Panc1 (cell line): ENCODE measurements at places on chromosomes 3 and 15.

DNA sequence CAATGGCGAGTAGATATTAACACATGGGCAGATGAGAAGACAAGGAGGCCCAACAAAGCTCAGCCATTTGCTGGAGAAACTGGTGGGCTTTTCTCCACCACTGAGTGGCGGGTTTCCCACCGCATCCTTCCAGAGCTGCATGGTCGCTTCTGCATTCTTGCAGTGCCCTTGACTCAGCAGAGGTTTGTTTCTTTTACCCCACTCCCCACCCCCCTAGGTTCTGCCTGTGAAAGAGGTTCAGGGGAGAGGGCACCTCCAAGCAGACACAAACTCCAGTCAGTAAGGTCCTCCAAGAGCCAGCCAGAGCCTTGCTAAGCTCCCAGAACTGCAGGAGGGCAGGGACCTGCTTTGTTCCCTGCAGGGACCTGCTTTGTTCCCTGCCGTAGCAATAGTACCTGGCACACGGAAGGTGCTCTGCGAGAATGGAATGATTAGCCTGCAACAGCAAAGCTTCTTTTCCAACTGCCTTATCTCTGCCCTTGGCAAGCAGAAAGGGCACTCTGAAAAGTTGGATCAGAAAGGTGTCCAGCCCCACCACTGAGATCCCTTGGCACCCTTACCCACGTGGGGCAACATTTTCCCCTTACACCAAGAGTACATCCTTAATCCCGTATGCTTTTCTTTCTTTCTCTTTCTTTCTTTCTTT is 1.4 kb downstream of the PAQR5 start:
- H3K36me3 ChIP-seq: no peaks in the 10 kb centered on the region
- H3K27ac ChIP-seq: no peak overlapping the region
- H3K4me1 ChIP-seq: peaks cover 3% of the 10 kb centered on the region; the same call in 1 of the 2 replicates

- no peak for DNase-seq
- no peak overlapping the region for H3K4me3 ChIP-seq
- peaks cover 2% of the 10 kb centered on the region; the same call in 1 of the 2 replicates for H3K27me3 ChIP-seq
Observed at GRCh38 chr3:13888576-13888975, 8.7 kb upstream of the WNT7A start.

- H3K4me1 ChIP-seq: no peaks in the 10 kb centered on the region
- no peak overlapping the region for H3K27ac ChIP-seq
- no peak overlapping the region for H3K4me3 ChIP-seq
- H3K36me3 ChIP-seq: no peaks in the 10 kb centered on the region
- no peaks in the 10 kb centered on the region for H3K27me3 ChIP-seq
- DNase-seq: no peak
Observed at GRCh38 chr15:48721061-48721810, 75.7 kb upstream of the FBN1 start.

DNA sequence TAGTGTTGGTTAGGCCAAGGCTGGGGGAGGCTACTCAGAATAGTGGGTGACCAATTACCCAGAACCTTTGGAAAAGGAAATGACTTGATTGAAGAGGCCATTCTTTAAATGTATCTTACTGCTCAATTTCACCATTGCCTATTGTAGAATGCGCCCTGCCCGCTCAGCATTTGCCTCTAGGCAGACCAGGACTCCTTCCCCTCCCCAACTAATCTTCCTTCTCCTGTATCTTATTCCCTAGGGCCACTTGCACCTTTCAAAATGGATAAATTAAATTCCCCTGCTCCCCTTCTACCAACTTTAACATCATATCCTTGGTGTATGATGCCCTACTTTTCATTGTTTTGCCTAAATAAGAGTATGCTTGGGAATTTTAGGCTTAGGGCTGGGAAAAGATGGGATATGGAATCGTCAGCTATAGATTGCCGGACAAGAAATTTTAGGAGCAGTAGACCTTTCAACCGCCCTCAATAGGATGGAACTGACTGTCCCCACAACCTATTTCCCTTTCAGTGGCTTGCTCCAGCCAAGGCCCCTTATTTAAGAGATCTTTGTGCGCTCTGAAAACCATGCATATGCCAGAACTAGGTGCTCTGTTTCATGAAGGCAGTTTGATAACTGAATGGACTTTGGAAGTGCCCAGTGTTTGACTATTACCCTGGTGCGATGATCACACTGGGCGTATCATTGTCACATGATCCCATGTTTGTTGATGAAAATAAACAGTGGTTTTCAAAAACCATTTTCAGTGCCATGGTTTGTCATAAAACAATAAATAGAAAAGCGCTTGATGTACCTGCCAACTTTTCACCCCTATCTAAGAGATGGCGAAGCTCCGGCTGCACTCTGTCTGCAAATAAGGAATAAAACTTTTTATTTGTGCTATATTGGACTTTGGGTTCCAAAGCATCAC is 74.3 kb upstream of the TSEN2 start:
- H3K4me1 ChIP-seq: peaks cover 23% of the 10 kb centered on the region
- peaks cover 7% of the 10 kb centered on the region; the same call in 1 of the 2 replicates for H3K36me3 ChIP-seq
- H3K27me3 ChIP-seq: no peaks in the 10 kb centered on the region
- H3K4me3 ChIP-seq: no peak overlapping the region
- H3K27ac ChIP-seq: peak overlapping the region; percentile 77

DNA sequence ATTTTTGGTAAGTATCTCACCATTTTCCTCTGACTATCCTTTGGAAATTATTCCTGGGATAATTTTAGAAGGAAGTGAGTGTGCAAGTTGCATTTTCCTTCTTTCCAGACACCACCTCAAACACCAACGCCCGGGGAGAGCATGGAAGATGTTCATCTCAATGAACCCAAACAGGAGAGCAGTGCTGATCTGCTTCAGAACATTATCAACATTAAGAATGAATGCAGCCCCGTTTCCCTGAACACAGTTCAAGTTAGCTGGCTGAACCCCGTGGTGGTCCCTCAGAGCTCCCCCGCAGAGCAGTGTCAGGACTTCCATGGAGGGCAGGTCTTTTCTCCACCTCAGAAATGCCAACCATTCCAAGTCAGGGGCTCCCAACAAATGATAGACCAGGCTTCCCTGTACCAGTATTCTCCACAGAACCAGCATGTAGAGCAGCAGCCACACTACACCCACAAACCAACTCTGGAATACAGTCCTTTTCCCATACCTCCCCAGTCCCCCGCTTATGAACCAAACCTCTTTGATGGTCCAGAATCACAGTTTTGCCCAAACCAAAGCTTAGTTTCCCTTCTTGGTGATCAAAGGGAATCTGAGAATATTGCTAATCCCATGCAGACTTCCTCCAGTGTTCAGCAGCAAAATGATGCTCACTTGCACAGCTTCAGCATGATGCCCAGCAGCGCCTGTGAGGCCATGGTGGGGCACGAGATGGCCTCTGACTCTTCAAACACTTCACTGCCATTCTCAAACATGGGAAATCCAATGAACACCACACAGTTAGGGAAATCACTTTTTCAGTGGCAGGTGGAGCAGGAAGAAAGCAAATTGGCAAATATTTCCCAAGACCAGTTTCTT is 3.9 kb downstream of the NFKBIZ start:
- DNase-seq: no peak
- no peaks in the 10 kb centered on the region for H3K27me3 ChIP-seq

GRCh38 chr3:178476886-178477285 is 59.4 kb upstream of the KCNMB2 start:
- no peak overlapping the region for H3K4me3 ChIP-seq
- no peaks in the 10 kb centered on the region for H3K36me3 ChIP-seq
- H3K27ac ChIP-seq: no peak overlapping the region
- no peak for DNase-seq
- no peaks in the 10 kb centered on the region for H3K4me1 ChIP-seq

DNA sequence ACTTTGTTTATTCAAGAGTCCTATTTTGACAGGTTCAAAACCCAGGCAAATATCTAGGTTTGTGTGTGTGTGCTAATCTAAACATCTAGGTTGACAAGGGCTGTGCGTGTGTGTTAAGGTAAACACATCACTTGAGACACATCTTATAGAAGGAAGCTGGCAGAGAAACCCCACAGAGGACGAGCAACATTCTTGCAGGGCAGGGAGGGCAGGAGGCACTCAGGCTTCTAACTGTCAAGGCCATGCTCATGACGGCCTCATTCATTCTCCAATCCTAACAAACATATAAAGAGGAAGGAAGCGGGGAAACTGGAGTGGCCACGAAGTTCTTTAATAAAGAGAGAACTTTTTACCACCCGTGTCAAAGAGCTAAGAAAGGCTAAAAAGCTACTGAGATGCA is 43.4 kb downstream of the SLCO2A1 start:
- no peaks in the 10 kb centered on the region for H3K36me3 ChIP-seq
- no peaks in the 10 kb centered on the region for H3K27me3 ChIP-seq
- H3K4me1 ChIP-seq: no peaks in the 10 kb centered on the region
- no peak for DNase-seq
- H3K4me3 ChIP-seq: no peak overlapping the region
- no peak overlapping the region for H3K27ac ChIP-seq

DNA sequence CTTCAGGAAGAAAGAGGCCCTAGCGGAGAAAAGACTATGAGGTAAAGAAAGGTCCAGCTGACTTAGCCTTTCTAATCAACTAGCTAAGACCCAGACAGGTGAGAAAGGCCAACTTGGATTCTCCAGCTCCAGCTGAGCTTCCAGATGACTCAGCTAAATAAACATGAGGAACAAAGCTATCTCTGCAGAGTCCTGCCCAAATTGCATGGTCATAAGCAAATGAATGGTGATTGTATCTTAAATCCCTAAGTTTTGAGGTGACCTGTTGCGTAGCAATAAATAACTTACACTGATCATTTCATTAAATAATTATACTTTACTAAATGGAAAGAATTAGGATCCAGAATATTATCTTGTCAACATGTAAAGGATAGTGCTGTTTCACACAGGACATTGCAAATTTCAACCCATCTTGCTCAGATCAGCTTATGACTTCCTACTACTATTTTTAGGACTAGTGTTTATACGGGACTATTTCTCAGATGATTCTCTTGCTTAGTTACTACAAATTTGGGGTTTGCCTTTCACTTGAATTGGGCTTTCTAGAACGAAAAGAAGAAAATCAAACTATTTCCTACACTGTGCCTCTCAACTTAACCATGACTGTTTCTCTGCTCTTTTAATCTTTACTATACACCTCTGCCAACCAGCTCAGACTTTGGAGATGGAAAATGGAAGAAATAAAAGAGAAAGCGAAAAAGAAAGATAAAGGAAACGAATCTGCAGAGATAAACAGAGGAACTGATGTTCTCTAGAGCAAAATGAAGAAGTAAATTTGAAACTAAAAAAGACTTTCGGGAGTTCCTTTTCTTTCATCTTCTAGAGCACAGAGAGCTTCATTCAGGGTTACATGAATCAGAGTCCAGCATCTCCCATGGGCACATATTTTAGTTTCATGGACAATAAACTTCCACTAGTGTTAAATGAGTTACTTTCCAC is 6.6 kb upstream of the ADGRG7 start:
- H3K27me3 ChIP-seq: peaks cover 9% of the 10 kb centered on the region; the same call in 1 of the 2 replicates
- H3K4me1 ChIP-seq: no peaks in the 10 kb centered on the region
- H3K36me3 ChIP-seq: no peaks in the 10 kb centered on the region
- no peak overlapping the region for H3K27ac ChIP-seq
- no peak overlapping the region for H3K4me3 ChIP-seq

- H3K4me1 ChIP-seq: no peaks in the 10 kb centered on the region
- no peak for DNase-seq
- H3K27ac ChIP-seq: no peak overlapping the region
- H3K36me3 ChIP-seq: no peaks in the 10 kb centered on the region
Observed at GRCh38 chr3:63689285-63689684, 36.8 kb downstream of the SNTN start.

DNA sequence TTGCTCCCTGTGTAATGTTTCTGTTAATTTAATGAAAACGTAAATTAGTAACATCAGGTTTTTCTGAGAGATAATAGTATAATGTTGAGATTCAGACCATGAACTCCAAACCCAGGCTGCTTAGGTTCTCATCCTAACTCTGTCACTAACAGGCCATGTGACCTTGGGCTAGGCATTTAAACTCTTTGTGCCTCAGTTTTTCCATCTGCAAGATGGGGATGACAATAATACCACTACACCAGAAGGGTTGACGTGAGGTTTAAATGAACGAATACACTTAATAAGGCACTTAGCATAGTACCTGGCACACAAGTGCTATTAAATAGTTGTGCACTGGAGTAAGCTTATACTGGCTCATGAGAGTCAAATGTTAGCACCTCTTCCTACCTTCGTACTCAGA is 370.8 kb downstream of the MAGI1 start:
- no peak for DNase-seq
- H3K36me3 ChIP-seq: no peaks in the 10 kb centered on the region
- no peaks in the 10 kb centered on the region for H3K4me1 ChIP-seq
- no peaks in the 10 kb centered on the region for H3K27me3 ChIP-seq
- no peak overlapping the region for H3K27ac ChIP-seq

DNA sequence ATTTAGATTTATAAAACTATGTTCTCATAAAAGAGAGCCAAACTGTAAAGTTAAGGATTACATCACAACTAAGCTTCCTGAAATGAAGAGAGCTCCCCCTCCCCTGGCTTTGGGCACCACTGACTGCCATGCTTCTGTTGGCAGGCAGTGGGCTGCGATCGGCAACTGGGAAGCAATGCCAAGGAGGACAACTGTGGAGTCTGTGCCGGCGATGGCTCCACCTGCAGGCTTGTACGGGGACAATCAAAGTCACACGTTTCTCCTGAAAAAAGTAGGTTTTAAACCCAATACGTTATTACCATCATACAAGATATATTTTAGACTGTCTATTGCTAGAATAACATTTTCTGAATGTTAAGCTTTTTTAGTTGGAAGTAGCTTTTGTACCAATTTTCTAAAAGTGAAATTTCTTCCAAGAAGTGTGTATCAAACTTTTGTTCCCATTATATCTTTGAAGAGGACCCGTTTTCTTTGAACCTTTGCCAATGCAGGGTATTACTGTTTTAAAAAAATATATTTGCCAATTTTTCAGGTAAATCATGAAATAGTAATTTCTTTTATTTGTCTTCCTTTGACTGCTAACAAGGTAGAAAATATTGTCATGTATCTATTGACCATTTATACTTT is 184.1 kb downstream of the ADAMTSL3 start:
- no peaks in the 10 kb centered on the region for H3K27me3 ChIP-seq
- no peak overlapping the region for H3K27ac ChIP-seq
- H3K36me3 ChIP-seq: no peaks in the 10 kb centered on the region; the same call in 1 of the 2 replicates
- no peaks in the 10 kb centered on the region for H3K4me1 ChIP-seq
- DNase-seq: no peak

- no peak overlapping the region for H3K4me3 ChIP-seq
- H3K36me3 ChIP-seq: no peaks in the 10 kb centered on the region
- no peaks in the 10 kb centered on the region for H3K4me1 ChIP-seq
- no peak for DNase-seq
- H3K27me3 ChIP-seq: no peaks in the 10 kb centered on the region
Observed at GRCh38 chr3:43558171-43558570, 63.6 kb downstream of the ANO10 start.

DNA sequence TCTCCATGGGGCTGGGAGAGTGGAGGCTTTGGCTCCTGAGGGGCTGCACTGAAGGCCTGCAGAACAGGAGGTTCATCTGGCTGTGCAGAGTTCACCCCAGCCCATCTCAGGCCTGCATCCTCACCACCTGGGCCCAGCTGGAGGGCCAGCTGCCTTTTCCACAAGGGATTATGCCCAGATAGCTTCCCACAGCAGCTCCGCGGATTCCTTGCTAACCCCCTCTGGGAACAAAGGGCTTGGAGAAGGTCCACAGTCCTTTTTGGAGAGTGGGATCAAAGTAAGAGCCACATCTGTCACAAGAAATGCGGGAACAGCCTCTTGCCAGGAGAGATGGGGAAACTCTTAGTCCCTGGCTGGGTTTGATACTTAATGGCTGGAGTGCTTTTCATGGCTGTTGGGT is 164.7 kb upstream of the RGMA start:
- no peak for DNase-seq
- H3K36me3 ChIP-seq: no peaks in the 10 kb centered on the region
- peaks cover 3% of the 10 kb centered on the region; the same call in 1 of the 2 replicates for H3K27me3 ChIP-seq
- no peak overlapping the region for H3K4me3 ChIP-seq
